Aorta (tissue), 5 donors: ENCODE measurements at places on chromosomes 7 and 10. TPM values are rescaled to one million over a fixed set of nuclear protein-coding genes. Genes with fewer than 3 reads are reported as not detected.

DNA sequence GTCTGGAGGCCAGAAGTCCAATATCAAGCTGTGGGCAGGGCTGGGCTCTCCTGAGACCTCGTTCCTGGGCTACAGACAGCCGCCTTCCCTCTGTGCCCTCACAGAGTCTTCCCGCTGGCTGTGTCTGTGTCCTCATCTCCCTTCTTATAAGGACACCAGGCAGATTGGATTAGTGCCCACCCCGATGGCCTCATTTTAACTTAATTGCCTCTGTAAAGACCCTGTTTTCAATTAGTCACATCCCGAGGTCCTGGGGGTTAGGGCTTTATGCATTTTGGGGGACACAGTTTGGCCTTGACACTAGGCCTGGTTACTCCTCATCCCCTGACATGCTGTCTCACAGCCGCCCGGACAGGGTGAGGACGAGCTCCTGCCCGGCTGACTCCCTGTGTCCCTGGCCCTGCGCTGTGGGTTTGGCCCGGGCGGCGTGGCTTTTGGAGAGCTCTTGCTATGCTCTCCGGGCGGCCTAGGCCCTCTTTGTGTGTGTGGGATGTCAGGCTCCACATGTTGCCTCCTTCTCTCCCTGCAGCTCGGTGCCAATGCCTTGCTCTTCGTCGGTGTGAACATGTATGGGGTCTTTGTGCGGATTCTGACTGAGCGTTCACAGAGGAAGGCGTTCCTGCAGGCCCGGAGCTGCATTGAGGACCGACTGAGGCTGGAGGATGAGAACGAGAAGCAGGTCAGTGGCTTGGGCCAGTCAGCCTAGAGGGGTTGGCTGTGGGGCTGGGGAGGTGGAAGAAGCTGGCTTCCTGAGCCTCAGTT, 18.2 kb downstream of the ADCY1 start:
- DNase-seq, result no peak

- DNase-seq, result no peak
Observed at GRCh38 chr7:148524479-148525224, 65.9 kb upstream of the C7orf33 start.

DNA sequence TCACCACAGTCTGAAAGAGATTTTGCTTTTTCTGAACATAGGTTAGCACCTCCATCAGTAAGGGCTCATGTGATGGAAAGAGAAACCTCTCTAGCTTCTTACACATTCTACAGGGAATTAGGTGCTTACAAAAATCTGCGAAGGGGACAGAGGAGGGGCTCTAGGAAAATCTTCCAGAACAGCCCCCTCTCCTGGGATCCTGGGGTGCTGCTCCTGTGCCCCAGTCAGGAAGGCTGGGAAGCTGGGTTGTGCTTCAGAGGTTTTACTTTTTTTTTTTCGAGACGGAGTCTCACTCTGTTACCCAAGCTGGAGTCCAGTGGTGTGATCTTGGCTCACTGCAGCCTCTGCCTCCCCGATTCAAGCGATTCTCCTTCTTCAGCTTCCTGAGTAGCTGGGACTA, 7.5 kb upstream of the FAM171A1 start:
- DNase-seq, result no peak

TMEM176B gene
- 34.3 TPM for total RNA-seq

DNA sequence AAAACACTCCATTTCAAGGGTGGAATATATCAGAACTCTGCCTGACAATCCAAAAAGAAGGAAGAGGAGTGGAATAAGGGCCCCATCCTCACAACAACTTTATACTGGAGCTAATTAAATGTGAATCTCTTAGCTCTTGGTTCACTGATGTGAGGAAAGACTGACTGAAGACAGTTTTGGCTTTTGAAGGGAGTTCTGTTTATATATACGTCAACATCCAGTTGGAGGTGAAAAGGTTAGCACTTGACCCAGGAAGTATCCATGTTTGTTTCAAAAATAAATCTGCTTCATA, 3.0 kb downstream of the HOXA1 start:
- no peak for DNase-seq

KIAA1217 gene
- total RNA-seq, result 15.9 TPM

DNA sequence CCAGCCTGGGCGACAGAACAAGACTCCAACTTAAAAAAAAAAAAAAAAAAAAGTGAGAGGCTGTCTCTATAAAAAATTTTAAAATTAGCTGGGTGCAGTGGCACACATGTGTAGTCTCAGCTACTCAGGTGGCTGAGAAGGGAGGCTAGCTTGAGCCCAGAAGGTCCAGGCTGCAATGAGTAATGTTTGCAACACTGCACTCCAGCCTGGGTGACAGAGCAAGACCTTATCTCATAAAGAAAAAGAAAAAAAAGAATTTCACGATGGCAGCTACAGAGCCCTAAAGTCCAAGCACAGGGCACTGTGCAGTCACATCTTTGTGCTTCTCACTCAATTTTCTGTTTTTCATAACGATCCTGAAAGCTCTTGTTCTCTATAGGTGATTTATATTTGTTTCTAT, 209.5 kb upstream of the KCTD7 start:
- no peak for DNase-seq

GRCh38 chr7:73679709-73680108, 3.5 kb downstream of the DNAJC30 start:
- DNase-seq, result no peak

GRCh38 chr7:16668049-16668858, 22.3 kb downstream of the BZW2 start:
- peak; percentile 75 for DNase-seq

GRCh38 chr10:76012716-76013327, 581.4 kb downstream of the LRMDA start:
- DNase-seq, result no peak

GRCh38 chr7:33108554-33109004, 625 bp downstream of the RP9 start:
- DNase-seq, result no peak

DNA sequence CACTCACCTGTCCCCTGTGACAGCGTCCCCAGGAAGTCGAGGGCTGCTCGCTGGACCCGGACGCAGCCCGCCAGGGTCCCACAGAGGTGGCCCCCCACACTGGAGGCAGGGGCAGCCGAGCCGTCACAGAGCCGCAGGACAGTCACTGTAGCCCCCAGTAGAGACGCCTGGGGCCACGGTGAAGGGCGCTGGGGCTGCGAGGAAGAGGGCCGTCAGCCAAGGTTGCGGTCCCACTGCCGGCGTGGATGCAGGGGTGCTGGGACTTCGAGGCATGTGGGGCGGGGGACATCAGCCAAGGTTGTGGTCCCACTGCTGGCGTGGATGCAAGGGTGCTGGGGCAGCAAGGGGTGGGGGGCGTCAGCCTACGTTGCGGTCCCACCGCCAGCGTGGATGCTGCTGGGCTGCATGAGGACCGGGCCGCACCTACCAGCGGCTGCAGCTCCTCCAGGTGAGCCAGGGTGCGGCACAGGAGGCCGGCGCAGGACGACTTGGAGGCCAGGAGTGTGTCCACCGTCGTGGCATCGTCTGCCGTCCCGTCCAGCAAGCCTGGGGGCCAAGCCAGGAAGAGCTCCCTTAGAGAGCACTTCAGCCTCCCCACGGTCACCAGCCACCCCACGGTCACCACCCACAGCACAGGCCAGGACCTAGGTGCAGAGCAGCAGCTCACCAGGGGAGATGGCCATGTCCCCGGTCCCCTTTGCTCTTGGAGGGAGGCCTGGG, 13.9 kb downstream of the BRAT1 start:
- peak; percentile 48 for DNase-seq

DNA sequence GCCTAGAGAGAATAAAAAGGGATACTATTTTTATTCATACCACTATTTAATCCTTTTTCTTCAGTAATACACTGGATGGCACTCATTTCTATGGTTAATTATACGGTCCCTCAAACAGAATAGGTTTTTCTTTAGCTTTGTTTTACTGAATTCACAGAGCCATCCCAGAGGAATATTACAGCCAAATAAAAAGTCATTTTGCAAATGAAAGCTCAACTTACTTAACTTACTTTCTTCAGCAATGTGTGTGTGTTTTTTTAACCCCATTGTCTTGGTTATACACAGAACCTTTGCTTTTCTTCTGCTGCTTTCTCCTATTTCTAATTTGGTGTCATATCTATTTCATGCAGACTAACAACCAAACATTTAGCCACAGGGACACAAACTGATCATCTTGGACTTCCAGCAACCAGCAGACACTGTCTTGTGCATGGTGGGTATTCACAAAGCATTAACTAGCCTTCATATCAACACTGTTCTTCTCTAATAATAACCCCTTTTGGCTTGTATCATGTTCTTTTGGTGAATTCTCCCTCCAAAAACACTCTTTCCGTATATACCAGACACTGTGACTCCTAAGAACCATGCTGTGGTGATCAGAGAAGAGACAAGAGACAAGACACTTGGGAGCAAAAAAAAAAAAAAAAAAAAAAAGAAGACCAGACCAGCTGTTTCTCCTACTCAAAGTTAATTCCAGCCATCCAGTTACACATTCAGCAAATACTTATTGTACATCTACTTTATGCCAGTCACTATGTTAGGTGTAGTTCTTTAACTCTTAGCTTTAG, 40.4 kb downstream of the PIP4K2A start:
- no peak for DNase-seq

- no peak for DNase-seq
Observed at GRCh38 chr7:17380736-17381662, 82.5 kb downstream of the AHR start.

ECHDC3 gene
- total RNA-seq, result 7.3 TPM

ACSM6 gene
- total RNA-seq, result not detected

TRIP6 gene
- total RNA-seq, result 80.3 TPM

GRCh38 chr7:108452707-108453106, 3.5 kb downstream of the NRCAM start:
- no peak for DNase-seq

DNA sequence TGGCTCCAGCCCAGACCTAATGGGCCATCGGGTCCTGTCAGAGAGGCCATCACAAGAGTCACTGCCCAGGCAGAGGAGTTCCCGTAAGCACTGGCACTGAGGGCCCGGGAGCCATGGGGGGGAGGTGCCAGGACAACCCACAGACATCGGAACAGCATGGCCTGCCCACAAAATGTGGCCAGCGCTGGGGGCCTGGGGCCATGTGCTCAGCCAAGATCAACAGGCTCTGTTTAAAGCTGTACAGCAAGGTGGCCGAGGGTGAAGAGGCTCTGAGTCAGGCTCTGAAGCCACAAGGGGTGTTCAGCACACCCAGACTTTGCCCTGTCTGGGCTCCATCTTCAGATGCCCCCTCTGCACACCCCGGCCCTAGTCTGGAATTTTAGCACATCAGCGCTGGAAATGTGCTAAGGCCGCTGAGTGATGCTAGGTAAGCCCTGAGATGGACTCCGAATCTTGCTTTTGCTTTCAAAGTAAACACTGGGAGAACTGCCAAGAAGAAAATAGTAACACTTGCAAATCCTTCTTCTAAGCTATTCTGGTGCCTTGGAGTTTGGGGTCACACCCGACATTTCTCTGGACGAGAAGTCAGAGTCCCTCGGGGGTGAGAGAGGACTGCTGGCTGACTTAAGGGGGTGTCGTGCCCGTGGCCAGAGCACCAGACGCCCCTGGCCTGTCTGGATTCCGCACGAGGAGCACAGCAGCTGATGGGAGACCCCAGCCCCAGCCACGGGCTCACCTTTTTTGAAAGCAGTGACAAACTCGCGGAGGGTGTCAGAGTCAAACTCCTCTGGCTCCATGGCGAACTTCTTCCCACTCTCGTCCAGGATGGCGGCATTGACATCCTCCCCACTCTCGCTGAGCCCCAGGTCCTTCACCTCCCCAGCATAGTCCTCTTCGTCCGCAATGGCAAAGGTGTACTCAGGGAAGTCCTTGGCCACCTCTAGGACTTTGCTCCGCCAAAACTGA, 23.6 kb downstream of the PDIA4 start:
- DNase-seq, result peak; percentile 69

MYL10 gene
- total RNA-seq, result not detected

DNA sequence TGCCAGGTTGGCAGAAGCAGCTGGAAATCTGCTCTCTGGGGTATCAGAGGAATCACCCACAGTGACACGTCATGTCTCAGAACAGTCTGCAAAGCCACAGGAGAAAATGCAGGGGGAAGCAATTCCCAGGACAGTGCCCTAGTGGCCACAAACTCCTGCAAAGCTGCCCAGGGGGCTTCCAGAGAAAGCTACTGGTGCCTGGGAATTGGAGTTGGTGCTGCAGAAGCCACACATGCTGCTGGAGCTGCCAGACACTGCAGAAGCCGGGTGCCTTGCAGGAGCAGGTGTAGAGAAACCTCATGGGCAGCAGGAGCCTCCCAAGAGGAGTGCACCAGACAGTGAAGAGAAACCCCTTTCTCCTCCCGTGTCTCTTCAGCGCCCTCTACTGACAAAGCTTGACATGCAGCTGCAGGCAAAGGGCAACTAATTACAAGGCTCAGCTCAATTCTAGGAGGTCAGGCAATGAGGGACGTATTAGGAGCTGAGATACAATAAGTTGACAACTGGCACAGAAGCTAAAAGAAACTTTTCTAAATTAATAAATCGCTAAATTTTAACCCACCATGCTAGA, 30.2 kb upstream of the NUB1 start:
- no peak for DNase-seq

- no peak for DNase-seq
Observed at GRCh38 chr10:92790440-92790839, 57.9 kb upstream of the EXOC6 start.

GRCh38 chr10:3749011-3749410, 36.0 kb downstream of the KLF6 start:
- no peak for DNase-seq

DNA sequence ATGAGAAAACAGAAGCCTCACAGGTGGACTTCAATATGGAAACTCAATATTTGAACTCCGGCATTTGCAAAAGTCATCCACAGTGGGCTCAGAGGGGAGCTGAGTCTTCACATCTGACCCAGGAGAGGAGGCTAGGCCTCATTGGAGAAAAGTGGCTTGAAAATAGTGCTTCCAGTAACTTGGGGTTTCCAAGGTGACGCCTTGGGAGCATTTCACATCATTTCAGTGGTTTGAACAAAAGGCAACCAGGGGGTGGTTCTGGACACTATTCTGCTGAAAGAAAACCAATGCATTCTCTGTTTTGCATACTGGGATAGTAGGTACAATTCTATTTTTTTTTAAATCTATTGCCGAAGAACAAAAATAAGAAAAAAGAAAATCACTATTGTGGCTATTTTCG, 599.2 kb upstream of the POM121L12 start:
- no peak for DNase-seq

SRRM3 gene
- total RNA-seq, result 5.9 TPM

DDC gene
- not detected for total RNA-seq

- no peak for DNase-seq
Observed at GRCh38 chr10:5334196-5334880, 30.4 kb upstream of the UCN3 start.

GRCh38 chr7:30249986-30250774, 34.2 kb upstream of the ZNRF2 start:
- no peak for DNase-seq

PEX1 gene
- total RNA-seq, result 17.1 TPM
